ENCODE measurements at places on chromosomes 6 and 20. TPM values are rescaled to one million over a fixed set of nuclear protein-coding genes. Genes with fewer than 3 reads are reported as not detected.

MACROD2 gene
- not detected for total RNA-seq

APOBEC2 gene
- not detected for total RNA-seq

HLA-DRB5 gene
- total RNA-seq = 3.7 TPM

ITCH gene
- total RNA-seq = 47.3 TPM

C4A gene
- 6.2 TPM for total RNA-seq

HEY2 gene
- not detected for total RNA-seq

PGC gene
- not detected for total RNA-seq

TOX2 gene
- total RNA-seq = 0.93 TPM

PAX1 gene
- not detected for total RNA-seq

ESF1 gene
- 10.9 TPM for total RNA-seq

FILIP1 gene
- not detected for total RNA-seq

CYP39A1 gene
- not detected for total RNA-seq

GRM4 gene
- total RNA-seq = not detected

HLA-E gene
- 935 TPM for total RNA-seq

HLA-DRA gene
- total RNA-seq = 58.1 TPM

GSTA2 gene
- not detected for total RNA-seq

IPCEF1 gene
- 22.3 TPM for total RNA-seq

VWA7 gene
- total RNA-seq = 3.8 TPM

PACSIN1 gene
- 1.8 TPM for total RNA-seq

SERPINB1 gene
- total RNA-seq = 64.2 TPM

Measured in activated naive CD4-positive, alpha-beta T cell treated with anti-CD3 and anti-CD28 coated beads, Interleukin-2, amount 10 ng/mL, durations not matched to agents 5 hours and 36 hours (primary cell).